ENCODE measurements at places on chromosomes 7 and 10.

DNA sequence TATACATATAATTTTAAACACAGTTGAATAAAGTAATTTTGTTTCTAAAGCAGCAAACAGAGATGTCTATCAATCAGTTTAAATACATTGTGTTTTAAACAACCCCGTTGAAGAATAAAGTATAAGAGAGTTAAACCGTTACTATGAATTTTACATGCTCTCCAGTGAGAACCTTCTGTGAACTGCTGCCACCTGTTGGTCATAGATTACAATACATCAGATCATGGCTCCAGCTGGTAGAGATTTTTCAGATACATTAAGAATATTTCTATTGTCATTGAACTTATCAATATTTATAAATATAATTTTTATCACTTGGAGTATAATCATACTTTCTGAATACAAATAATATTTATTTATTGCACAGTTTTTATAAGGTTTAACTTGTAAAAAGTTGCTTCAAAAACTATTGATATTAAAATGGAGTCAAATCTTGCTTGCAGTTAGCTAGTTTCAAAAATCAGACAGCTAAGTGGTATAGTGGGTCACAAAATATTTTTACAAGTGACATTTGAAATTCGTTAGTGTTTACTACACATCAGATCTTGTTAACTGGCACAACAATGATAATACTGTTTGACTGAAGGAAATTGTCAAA is 561.2 kb upstream of the PHF14 start:
- DNase-seq = peak; percentile 51

DNA sequence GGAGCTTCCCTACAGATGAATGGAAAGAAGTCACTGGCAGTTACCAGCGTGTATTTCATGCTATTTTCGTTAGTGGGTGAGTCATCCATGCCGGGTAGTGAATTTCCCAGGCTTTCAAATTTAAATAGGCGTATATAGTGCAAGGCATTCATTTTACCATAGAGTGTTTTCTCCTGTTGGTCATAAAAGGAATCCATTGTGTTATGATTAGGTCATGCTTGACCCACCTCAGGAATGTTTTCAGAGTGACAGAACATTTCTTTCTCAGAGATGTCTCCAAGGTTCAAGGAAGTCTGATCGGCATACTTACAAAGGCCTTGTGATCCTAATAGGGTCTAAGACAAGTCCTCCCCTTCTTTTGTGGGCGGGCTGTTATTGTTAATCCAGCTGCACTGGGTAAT is 110.7 kb downstream of the AKR1D1 start:
- peak; percentile 30 for DNase-seq

DNA sequence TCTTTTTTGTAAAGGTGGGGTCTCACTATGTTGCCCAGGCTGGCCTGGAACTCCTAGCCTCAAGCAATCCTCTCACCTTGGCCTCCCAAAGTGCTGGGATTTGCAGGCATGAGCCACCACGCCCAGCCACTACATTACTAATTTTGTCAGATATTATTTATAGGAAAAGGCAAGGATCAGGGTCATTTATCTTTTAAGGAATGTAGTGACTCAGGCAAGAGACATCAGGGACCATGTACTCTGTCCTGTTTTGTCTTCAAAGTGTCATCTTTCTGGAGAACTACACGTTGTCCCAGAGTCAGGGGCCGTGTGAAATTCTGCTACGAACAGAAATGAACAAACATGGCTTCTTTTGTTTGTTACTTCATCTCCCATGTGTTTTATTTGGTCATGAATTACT is 105.3 kb downstream of the NPTX2 start:
- no peak for DNase-seq

GRCh38 chr10:111498560-111498959 is 421.7 kb downstream of the ADRA2A start:
- no peak for DNase-seq

DNA sequence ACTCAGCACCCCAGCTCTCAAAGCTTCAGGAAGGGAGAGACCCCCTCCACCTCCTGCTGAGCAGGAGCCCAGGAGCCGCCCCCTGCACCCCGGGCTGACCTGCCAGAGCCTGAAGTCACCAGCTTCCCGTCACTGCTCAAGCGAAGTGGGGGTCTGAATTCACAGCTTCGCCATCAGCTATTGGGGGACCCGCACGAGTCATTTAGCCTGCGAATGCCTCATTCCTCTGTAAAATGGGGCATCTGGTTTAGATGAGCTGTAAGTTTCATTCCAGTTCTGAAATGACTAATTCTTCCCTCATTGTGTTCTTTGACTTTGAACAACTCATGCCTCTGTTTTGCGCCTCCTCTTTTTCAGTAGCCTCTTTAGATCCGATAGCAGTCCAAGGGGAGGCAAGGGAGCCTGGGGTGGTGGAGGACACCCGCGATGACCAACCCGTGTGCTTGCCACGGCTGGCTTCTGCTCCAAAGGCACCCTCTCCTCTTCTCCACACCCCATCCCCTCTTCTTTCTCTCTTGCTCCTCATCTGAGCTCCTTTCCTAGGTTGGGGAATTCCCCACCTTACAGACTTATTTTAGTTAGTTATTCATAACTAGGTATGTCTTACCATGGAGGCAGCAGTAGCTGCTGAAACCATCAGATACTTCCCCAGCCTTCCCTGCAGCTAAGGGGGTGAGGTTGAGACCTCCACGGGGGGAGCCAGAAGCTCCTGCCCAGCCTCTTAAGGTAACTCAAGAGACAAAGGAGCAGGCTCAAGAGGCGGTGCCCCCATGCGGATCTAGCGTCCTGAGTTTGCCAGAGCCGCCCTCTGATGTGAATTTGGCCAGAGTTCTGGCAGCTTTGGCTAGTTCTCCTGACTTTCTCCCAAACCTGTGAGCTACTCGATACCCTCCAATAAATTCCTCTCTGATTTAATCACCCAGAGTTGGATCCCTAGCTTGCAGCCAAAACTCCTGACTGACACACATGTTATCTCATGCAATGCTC is 47.7 kb downstream of the RBM17 start:
- DNase-seq = peak; percentile 75

- DNase-seq = no peak
Observed at GRCh38 chr7:151889406-151890354, 12.8 kb upstream of the PRKAG2 start.
